Cardiac ventricle fibroblast (primary cell): ENCODE measurements at places on chromosomes 4 and X. TPM values are rescaled to one million over a fixed set of nuclear protein-coding genes. Genes with fewer than 3 reads are reported as not detected.

The CSAG3 gene
- not detected in 2 replicates for total RNA-seq

The COL25A1 gene
- total RNA-seq, result under 0.01 and 0.25 TPM in 2 replicates

The CENPC gene
- 6.9 and 7.7 TPM in 2 replicates for total RNA-seq

The ZNF157 gene
- total RNA-seq, result 0.12 TPM in 1 of 2 replicates, not detected in the other

The TRPC5OS gene
- total RNA-seq, result not detected in 2 replicates

The SLIT2 gene
- total RNA-seq, result 7.7 and 8.9 TPM in 2 replicates

The GLOD5 gene
- not detected in 2 replicates for total RNA-seq

The CTAG2 gene
- total RNA-seq, result not detected in 2 replicates

The TMEM47 gene
- 33.0 and 34.2 TPM in 2 replicates for total RNA-seq

The FAM53A gene
- 2.9 and 6.1 TPM in 2 replicates for total RNA-seq

The S100G gene
- total RNA-seq, result not detected in 2 replicates

The MAGEB17 gene
- not detected in 2 replicates for total RNA-seq

The SPIN2A gene
- 1.1 TPM in 1 of 2 replicates, not detected in the other for total RNA-seq

The DSPP gene
- total RNA-seq, result not detected in 2 replicates

The CENPVL2 gene
- not detected in 2 replicates for total RNA-seq

The STPG2 gene
- not detected in 2 replicates for total RNA-seq

The F11 gene
- not detected in 2 replicates for total RNA-seq
